Urothelium cell line (cell line): ENCODE measurements at places on chromosomes 5 and 9.

- DNase-seq = peak; percentile 85
Observed at GRCh38 chr9:136283291-136284235, 20.3 kb downstream of the CCDC187 start.

GRCh38 chr5:145919413-145919812, 17.0 kb upstream of the SH3RF2 start:
- no peak for DNase-seq

- peak; percentile 1 for DNase-seq
Observed at GRCh38 chr5:2251751-2252150, 369.0 kb upstream of the IRX4 start.

GRCh38 chr5:133475986-133476385, 136.4 kb downstream of the FSTL4 start:
- DNase-seq = no peak

- DNase-seq = no peak
Observed at GRCh38 chr5:2024986-2025721, 142.4 kb upstream of the IRX4 start.

DNA sequence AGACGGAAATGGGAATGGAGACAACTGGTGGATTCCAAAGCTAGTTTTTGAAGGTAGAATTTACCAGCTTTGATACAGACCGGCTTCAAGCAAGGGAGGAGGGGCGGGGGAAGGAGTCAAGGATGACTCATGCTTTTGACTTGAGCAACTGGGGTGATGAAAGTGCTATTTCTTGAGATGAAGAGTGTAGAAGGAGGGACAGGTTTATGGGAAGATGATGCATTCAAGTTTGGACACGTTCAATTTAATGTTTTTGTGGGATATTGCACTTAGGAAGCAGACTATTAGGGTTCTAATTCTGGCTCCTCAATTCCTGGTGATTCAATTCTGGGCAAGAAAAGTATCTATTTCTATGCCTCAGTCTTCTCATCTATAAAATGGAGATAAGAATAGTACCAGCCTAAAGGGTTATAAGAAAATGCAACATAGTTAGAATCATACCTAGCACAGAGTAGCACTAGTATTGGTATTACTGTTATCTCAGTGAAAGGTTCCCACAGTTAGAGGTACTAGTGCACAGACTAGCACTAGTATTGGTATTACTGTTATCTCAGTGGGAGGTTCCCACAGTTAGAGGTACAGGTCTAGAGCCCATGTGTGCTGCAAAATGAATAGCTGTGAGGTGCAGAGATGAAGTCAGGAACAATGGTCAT, 4.6 kb downstream of the NIPAL4 start:
- DNase-seq = peak; percentile 76

GRCh38 chr9:121626012-121626411, 25.4 kb upstream of the DAB2IP start:
- no peak for DNase-seq

DNA sequence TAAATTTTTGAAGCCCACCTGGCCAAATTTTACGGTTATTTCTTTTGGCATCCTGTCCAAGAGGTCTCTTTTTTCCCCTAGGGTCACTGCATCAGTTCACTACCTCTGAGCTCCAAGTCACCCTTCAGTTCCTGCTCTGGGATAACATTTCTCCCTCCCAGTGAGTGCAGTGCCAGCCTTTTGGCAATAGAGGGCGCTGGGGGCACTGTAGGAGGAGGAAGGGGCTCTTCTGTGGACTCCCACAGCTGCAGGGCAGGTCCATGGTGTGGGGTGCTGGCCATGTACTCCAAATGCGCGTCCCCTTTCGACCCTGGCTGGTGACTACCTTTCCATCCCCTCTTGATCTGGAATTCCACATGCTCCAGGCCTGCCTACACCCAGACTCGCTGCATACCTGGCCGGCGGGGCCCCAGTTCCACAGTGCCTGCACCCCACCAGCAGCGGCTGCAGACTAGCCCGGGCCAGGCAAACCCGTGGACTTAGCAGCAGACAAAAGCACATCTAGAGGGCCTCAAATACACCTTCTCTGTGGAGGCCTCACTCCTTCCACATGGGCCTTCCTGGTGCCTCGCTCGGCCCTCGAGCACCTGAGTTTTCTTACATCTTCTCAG, 20.3 kb upstream of the NINJ1 start:
- DNase-seq = peak; percentile 68

- no peak for DNase-seq
Observed at GRCh38 chr5:23035555-23036090, 182.5 kb upstream of the CDH12 start.

DNA sequence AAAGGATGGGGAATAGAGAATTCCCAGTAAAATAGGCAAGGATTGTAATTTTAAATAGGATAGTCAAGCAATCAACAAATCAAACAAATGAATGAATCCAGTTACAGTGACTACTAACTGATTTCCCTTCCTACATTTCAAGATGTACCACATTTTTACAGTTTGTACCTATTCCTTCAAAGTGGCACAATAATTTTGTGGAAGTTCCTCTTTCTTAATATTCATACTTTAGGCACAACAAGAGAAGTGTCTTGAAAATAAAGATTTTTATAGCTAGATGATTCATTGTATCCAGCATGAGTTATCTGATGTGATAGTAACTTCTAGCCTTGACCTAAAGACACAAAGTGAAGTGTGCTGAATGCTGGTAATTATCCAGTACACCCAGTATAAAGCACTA, 122.2 kb upstream of the ACOT12 start:
- DNase-seq = no peak

DNA sequence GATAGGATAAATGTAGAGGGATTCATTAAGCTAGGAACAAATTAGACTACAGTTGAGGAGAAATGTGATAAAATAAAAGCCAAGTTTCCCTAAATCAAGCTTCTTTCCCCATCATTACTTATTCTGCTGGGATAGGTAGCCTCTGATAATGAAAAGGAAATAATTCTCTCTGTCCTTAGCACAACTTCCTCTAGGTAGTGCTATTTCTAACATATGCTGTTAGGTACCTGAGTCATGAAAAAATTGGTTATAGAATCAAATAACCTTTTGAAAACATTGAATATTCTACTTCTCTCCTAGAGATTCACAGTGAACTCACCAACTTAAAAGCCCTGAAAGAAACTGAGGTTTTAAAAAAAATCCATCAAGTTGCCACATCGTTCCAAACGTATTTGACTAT, 1793.1 kb downstream of the EFNA5 start:
- no peak for DNase-seq

GRCh38 chr9:35826071-35826701, 2.3 kb downstream of the FAM221B start:
- DNase-seq = peak; percentile 41

- no peak for DNase-seq
Observed at GRCh38 chr9:4798281-4799032, 5.7 kb downstream of the RCL1 start.

DNA sequence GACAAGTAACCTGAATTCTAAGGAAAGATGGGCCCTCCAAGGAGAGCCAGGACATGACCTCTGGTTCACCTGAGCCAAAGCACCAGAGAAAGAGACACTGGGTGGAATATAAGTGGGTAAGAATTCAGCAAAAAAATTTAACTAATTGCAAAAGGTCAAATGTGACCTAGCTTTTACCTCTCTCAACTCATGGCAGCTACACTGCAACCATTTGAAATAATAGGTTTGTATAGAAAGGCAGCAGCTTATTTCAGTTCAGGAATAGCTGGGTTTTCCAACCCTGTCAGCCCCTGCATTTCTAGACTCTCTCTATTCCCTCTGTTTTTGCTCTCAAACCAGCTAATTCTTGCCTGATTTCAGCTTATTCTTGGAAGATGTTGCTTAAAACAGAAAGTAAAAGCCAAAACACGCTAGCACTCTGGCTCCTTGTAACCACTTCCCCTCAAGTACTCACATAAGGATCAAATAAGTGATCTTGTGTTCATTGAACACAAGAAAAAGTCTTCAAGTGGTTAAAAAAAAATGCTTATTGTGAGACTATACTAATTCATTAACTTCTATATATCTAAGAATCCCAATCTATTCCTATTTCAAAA, 101.1 kb upstream of the NR4A3 start:
- no peak for DNase-seq

DNA sequence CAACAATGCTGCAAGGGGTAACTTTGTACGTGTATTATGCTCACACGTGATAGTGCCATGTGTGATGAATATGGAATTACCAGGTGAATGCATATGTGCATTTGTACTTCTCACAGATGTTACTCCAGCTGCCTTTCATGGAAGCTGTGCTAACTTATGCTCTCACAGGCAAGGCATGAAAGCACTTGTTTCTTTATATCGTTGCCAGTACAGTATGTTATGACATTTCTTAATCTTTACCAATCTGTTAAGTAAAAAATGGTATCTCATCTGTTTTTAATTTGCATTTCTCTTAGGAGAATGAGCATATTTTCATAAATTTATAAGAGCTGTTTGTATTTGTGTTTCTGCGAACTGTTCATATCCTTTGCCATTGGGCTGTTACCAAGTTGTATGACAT, 311.8 kb upstream of the DMRT1 start:
- DNase-seq = no peak

DNA sequence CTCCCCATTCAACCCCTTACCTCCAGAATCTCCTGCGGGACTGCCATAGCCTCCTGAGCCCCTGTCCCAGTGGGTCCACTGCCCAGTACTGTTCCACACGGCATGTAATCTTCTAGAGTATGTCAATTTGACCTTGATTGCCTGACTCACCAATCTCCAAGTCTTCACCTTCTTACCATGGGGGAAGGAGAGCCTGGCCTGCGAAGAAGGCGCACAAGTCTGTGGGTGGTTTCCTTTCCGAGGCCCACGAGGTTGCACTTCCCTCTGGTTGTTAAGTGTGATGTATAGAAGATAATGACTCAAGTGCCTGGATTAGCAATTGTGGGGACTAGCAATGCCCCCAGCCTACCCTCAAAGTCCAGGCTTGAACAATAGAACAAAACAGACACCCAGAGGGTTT, 8.1 kb upstream of the TENT4A start:
- peak; percentile 41 for DNase-seq

DNA sequence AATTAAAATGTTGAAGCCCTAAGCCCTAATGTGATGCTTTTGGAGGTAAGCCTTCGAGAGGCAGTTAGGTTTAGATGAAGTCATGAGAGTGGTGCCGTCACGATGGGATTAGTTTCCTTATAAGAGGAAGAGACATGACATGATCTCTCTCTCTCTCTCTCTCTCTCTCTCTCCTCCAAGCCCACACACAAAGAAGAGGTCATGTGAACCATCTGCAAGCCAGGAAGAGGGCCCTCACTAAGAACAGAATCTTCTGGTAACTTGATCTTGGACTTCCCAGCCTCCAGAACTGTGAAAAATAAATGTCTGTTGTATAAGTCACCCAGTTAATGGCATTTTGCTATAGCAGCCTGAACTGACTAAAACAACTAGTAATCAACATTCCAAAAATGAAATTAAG, 175.5 kb downstream of the GNA14 start:
- no peak for DNase-seq

DNA sequence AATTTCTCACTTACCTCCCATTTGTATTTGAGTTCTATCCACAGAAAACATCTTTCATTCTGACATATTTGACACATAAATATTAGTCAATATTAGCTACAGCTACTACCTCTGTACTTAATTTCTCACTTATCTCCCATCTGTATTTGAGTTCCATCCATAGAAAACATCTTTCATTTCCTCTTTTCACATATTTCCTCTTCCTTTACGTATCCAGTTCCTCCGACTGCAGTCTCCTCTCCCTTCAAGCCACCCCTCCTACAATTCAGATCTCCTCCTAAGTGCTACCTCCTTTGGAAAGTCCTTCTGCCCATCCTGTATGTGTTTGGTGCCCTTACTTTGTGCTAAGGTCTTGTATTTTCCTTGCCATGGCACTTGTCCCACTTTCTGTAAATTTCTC, 1.6 kb downstream of the SREK1IP1 start:
- DNase-seq = no peak

GRCh38 chr5:96582343-96582742, 79.8 kb upstream of the CAST start:
- DNase-seq = no peak

DNA sequence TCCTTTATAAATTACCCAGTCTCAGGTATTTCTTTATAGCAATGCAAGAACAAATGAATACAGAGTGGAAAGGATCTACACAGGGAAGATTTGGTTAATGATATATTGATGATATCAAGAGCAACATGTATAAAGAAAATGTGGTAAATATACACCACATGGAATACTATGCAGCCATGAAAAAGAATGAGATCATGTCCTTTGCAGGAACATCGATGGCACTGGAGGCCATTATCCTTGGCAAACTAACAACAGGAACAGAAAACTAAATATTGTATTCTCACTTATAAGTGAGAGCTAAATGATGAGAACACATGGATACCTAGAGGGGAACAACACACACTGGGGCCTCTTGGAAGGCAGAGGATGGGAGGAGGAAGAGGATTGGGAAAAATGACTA, 19.9 kb upstream of the PUM3 start:
- DNase-seq = no peak

DNA sequence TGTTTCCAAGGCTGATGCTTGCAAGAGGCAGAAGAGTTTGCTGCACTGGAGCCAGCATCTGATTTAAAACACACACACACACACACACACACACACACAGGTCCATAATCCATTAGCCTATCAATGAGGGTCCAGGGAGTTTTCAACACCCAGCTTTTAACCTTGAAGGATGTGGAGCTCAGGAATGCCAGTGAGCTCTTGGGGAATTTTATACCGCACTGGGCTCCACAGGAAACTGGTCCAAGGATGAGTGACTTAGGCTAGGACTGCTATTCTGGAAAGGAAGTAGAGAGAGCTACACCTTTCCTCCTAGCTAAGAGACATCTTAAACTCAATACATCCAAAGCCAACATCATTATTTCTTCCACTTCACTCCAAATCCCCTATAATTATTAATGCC, 942 bp upstream of the NRG2 start:
- no peak for DNase-seq

GRCh38 chr5:10556893-10557746, 6.8 kb upstream of the ANKRD33B start:
- DNase-seq = no peak

DNA sequence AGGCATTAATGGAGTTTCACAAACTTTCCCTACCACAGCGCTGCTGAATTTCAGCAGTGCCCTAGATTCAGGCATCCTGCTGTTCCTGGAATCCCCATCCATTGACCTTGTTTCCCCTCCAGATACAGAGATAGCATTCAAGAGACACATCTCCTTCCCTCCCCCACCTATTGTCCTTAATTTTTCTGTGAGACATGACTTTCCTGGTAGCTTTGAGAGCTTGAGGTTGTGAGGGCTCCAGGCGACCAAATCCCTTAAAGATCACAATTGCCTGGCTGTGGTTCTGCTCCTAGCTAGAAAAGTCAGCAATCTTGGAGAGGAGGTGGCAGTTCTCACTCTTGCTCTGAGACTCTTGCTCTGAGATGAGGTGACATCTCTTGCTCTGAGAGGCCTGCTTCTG, 48.0 kb downstream of the PRR16 start:
- DNase-seq = no peak

DNA sequence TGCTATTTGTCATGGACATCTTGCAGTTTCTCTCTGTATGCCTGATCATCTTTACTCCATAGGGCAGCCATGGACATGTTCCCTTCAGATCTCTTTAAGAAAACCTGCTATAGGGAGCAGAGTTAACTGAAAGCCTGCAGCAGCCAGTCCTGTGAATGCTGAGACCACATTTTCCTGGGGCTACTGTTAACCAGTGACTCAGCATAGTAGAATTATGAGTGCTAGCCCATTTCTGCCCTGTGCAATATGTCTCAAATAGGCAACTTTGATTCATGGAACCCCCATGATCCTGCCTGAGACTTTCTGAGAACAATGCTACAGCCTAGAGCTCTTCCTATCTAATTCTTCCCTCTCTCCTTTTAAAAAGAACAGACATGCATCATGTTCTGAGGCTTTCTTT, 624.2 kb downstream of the CHSY3 start:
- peak; percentile 12 for DNase-seq

- DNase-seq = no peak
Observed at GRCh38 chr5:95801961-95802360, 20.6 kb downstream of the GLRX start.

- DNase-seq = no peak
Observed at GRCh38 chr5:16713386-16713928, 96.7 kb upstream of the RETREG1 start.
